ENCODE measurements at places on chromosomes 12 and 14.

DNA sequence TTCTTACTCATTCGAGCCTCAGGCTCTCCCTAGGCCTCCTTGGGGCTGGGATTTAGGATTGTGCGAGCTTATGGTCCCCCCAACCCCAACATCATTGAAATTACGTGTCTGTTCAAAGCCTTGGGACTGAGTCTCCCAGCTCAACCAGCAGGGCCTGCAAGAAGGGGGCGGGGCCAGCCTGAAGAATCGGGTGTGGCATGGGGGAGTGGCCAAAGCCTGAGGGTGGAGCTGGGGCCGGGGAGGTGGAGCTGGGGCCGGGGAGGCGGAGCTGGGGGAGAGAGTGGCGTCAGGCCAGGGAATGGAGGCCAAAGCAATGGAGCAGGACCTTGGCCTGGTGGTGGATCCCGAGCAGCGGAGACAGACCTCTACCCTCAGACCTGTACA, 24.3 kb upstream of the HSPB8 start:
- DNase-seq: no peak

DNA sequence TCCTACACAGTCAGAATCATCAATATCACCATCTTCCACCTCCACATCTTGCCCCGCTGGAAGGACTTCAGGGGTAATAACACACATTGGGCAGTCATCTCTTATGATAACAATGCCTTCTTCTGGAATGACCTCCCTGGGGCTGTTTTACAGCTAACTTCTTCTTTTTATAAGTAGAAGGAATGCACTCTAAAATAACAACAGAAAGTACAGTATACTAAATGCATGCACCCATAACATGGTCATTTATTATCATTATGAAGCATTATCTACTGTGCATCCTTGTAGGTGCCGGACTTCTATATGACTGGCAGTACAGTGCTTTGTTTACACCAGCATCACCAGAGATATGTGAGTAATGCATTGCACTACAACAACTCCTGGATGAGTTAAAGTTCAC, 19.0 kb upstream of the NUAK1 start:
- DNase-seq: no peak

- no peak for DNase-seq
Measured at GRCh38 chr12:39805651-39806050, 186.0 kb upstream of the ABCD2 start.

- no peak for DNase-seq
Measured at GRCh38 chr12:19515179-19515578, 75.9 kb downstream of the AEBP2 start.

GRCh38 chr14:72822946-72823611, 70.8 kb downstream of the DPF3 start:
- no peak for DNase-seq

DNA sequence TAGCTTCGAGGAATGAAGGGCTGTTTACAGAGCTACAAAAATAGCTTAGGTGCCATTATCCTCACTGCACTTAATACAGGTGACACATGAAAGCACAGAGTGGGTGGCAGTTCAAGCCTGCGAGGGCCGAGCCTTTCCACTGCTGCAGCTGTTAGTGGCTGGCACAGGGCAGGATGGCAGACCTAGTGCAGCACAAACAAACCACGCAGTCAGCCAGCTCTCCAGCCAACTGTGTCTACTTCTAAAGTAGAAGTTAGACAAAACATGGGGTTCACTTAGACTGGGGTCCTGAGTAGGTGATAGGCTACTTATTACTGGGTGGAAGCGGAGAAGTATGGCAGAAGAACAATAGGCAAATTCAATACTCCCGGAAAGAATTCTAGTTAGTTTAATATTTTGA, 95.4 kb downstream of the DUSP16 start:
- no peak for DNase-seq

DNA sequence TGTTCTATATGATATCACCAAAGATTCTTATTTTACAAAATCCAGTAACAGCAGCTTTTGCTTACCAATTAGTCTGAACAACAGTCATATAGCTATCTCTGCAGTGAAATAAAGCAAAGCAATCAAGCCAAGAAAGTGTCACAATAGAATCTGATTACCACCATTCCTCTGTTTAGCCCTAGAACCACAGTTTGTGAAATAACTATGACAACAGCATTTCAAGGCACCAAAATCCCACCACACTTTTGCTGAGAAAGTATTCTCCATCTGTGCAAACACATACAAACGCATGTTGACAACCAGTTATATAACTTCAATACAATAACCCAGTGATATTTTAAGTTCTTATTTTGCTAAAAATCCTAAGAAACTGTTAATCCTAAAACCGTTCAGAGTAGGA, 7.4 kb downstream of the PPP1R13B start:
- no peak for DNase-seq

- no peak for DNase-seq
Measured at GRCh38 chr12:106743270-106743988, 31.1 kb upstream of the RIC8B start.

DNA sequence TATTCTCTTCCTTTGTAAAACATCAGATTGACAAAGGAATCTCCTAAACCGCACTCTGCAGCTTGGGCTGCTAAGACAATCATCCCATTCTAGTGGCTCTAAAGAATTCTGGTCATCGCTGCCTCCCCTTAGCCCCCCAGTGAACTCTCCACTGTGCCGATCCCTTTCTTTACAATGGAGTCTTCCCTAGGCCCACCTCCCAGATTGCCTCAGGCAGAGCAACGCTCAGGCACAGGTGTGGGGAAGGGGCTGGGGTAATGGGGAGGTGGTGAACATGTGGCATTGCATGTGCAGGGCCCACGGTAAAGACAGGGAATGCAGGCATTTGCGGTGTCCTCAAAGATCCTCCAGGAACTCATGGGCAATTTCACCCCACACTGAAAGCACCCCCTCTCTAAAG, 86.3 kb downstream of the PLEKHG3 start:
- DNase-seq: no peak

DNA sequence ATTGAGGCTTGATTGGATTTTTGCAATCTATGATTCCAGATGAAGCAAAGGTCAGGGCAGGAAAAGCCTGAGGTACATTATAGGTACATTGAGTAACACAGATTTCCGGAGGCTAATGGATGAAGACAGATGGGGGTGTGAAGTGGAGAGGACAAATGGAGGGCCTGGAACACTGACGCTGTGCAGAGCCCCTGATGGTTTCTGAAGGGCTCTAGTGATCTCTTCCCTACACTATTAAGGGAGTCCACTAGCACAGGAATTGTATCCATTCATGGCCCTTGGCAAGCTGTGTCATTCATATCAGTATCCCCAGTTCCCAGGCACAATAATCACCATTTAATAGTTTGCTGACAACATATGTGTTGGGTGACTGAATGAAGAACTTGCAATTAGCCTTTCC, 284.8 kb downstream of the ITPR2 start:
- no peak for DNase-seq

- no peak for DNase-seq
Measured at GRCh38 chr14:93799989-93800921, 12.0 kb upstream of the PRIMA1 start.

Measured in RWPE1 (cell line).